ENCODE measurements at places on chromosomes 2 and 18. TPM values are rescaled to one million over a fixed set of nuclear protein-coding genes. Genes with fewer than 3 reads are reported as not detected.

The IMPA2 gene
- 14.1 TPM for total RNA-seq

The ITGA4 gene
- 344 TPM for total RNA-seq

The GNLY gene
- total RNA-seq: 1,915 TPM

The RASGRP3 gene
- 22.9 TPM for total RNA-seq

The AQP12A gene
- not detected for total RNA-seq

The SLC25A12 gene
- 28.9 TPM for total RNA-seq

The M1AP gene
- not detected for total RNA-seq

The MTCL1 gene
- 0.41 TPM for total RNA-seq

The ANKRD30B gene
- total RNA-seq: not detected

The LYG1 gene
- 0.98 TPM for total RNA-seq

The RNF144A gene
- 20.0 TPM for total RNA-seq

The UGT1A5 gene
- total RNA-seq: not detected

The LYG2 gene
- total RNA-seq: not detected

The ASPRV1 gene
- total RNA-seq: 1.8 TPM

Data from activated CD8-positive, alpha-beta memory T cell treated with anti-CD3 and anti-CD28 coated beads, Interleukin-2, amount 10 ng/mL, durations not matched to agents 7 days and 5 days (primary cell).